Activated CD4-positive, alpha-beta T cell treated with anti-CD3 and anti-CD28 coated beads, Interleukin-2, amount 50 U/mL, for 48 hours (primary cell): ENCODE measurements at places on chromosomes 2 and 18.

DNA sequence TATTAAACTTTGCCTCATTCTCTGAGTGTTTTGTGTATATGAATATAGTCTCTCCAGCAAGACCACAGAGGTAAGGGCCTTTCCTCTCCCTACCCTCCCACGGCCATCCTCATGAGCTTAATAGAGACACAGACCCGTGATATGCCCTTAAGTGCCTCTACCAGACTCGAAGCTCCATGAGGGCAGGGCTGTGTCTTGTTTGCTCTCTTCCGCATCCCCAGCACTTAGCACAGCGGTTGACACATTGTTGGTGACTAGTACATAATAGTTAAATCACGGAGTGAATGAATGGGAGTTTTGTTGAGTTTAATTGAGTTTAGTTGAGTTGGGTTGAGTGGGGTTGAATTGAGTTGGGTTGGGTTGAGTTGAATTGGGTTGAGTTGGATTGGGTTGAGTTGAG, 122.3 kb downstream of the ZFP36L2 start:
- DNase-seq = no peak

DNA sequence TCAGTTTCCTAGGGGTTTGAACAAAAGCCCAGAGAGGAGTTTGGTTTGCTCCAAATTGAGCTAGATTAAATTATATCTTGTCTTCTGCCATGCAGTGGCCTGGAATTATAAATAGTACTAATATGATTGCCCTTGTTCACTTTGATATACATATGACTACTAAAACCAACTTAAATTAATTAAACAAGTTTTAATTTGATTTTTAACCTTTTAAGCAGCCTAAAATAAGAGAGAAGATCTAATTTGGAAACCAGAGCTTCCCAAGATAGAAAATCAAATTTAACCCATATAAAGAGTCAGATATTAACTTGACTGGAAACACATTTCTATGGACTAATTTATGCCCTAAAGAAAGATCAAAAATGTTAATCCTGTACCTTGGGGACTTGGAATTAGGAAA, 444.5 kb upstream of the SLC8A1 start:
- no peak for DNase-seq

DNA sequence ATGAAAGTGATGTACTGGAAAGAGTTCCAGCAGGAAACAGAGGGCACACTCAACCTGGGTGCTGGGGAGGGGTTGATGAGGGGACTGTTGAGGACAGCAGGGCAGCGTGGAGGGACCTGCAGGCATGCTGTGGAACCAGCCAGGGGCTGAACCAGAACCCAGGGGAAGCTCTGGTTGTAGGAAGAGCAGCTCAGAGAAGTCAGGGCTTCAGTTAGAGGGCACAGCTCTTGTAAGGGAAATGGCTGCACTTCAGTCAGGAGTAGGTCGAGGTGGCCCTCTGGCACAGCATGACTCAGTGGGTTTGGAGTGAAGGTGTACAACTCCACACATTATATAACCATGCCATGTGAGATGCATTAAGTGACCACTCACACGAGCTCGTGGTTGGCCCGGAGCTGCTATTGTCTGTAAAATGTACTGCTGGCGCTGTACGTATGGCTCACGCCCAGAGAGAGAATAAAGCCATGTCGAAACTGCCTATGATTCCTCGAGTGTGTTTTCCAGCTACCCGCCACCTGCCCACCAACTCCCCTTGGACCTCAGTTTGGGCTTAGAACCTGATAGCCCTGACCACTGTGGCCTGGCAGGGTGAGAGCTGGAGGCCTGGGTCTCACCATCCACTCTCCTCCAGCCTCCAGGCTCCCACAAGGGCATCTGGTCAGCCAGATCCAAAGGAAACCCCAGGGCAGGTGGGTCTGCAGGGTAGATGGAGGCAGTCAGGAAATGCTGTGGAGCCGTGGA, 136.5 kb upstream of the HS6ST1 start:
- no peak for DNase-seq

DNA sequence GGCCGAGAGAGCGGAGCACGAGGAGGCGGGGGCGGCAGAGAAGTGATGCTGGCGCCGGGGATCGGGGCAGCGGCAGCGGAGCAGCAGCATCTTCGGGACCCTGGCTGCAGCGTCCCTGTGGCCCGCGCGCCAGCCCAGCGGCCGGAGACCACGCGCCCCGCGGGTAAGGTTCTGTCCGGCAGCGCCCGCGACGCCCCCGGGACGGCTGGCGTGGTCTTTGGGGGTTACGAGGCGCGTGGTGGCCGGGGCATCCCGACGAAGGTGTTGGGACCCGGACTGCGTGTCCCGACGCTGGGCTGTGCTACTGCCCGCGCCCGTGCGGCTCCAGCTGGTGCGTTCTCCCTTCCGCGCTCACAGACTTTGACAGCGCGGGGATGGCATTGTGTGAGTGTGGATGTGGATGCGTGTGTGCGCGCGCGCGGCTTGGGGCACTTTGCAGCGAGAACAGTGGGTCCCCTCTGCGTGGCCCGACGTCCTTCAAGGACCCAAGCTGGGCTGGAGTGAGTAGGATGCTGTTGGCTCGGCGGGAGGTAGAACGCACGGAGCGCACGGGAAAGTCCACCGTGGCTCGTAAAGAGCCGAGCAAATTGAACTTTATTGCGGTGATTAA, 405.0 kb downstream of the XIRP2 start:
- peak; percentile 8 for DNase-seq

DNA sequence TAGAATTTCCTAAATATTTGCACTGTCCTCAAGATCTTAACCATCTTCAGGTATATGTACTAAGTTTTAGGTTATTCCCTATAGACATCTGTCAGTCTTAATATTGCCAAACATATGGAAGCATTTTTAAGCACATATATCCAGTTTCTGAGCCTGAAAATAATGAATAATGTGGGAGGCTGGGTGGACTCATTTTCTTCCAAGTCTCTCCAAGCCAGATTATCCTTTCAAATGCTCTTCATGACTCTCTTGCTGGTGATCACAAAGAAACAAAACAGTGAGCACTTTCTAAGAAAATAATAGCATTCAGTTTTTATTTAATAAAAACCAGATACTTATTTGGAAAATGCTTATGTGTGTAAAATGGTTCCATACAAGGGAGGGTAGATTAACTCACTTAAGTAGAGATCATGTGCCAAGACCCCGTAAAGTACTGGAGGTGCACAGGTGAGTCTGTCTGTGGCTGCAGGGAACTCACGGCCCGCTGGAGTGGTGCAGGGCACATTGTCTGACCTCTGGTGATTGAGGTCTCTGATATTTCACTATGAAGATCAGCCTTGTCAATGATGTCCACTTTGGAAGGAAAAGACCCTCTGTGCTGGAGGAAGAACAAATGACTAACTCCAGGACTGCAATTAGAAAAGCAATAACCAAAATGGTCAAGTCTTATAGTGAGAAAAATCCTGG, 161.6 kb downstream of the TMEM18 start:
- no peak for DNase-seq

DNA sequence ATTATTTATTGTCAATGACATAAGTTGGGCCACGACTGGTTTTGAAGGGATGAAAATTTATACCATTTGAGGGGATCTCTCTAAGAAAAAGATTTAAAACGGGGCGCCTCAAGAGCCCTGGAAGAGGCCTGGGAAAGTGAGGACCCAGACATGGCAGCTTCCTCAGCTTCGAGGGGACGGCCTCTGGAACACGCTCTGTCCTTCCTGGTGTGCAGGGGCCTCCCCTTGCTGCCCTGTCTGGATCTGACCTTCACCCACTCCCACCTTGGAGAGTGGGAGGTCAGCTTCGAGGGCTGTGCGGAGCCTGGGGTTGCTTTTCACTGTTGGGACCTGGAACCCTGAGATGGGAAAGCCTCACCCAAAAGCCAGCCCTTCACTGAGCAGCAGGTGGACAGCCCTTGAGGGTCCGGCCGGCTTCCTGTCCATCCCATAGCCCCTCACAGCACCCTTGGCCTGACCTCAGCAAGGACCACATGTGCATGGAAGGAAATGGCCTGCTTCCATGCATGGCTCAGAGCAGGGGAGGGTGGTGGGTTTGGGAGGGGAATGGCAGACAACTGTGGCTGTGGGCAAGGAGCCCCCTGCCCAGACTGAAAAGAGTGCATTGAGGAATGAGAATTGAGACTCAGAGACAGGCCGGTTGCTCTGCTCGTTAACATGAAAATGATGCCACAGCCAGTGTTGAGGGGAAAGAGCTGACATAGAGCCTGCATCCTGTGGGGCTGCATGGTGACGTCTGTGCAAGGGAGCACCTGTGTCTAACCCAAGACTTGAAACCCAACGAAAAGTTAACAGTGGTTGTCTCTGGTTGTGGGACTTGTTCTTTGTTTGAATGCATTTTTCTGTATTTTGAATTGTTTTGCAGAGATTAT, 16.3 kb downstream of the FBLN7 start:
- DNase-seq = peak; percentile 19

- DNase-seq = no peak
Observed at GRCh38 chr2:201116959-201117734, 1.2 kb downstream of the CFLAR start.

- DNase-seq = no peak
Observed at GRCh38 chr2:104846786-104847585, 6.9 kb upstream of the POU3F3 start.

GRCh38 chr2:157903151-157903550, 27.0 kb upstream of the ACVR1 start:
- DNase-seq = no peak

DNA sequence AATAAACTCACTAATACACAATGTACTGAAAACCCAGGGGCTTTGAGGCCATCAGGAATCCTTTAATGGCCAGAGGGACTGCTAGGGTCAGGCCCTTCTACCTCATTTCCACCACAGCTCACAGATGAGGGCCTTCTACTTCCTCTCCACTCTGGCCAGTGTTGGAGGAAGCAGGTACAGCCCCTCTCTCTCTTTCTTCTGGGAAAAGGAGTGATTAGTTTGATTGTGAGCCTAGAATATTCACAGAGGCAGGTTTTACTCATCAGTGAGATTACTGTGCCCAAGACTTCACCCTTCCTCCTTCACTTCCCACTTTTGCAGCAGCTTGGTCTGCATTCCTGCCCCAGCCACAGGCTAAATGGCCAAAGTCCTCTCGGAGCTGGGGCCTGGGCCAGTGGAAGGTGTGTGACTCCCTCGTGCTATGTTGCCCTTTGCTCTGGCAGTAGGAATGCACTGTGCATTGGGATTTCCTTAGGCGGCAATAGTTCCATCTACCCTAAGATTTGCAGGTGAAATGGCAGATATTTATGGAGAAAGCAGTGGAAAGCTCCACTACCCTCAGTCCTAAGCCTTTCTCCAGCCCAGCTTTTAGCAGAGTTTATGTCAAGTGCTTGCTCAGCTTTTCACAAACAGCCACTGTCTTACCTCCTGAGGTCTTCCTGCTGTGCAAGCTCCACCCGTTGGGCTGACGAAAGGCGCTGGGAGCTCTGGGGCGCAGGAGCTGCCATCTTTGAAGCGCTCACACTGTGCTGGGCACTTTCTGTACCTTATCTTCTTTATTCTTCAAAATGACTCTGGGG, 36.2 kb upstream of the YES1 start:
- no peak for DNase-seq
